RWPE2 (cell line): ENCODE measurements at places on chromosomes 2 and 18.
A peak's percentile ranks its signal among the peaks of the same experiment; 100 is the strongest.

DNA sequence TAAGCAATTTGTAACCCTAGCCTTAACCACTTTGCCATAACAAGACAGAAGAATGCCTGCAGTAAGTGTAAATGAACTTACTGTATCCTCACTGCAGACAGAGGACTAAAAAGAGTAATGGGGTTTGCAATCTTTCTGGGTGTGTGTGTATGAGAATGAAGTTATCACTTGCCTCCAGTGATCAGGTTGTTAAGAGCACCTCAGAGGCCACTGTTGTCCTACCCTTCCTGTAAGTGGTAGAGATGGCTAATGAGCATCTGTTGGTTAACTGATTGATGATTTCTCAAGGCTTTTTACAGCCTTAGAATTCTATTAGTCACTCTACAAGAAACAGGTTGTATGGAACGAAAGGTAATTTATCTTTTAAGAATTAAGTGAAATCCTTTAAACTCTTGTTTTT, 27.6 kb upstream of the GTF2A1L start:
- no peak overlapping the region for H3K4me3 ChIP-seq
- no peaks in the 10 kb centered on the region for H3K4me1 ChIP-seq

GRCh38 chr2:176123411-176124109, 1.0 kb downstream of the HOXD9 start:
- no peaks in the 10 kb centered on the region for H3K27me3 ChIP-seq
- H3K4me1 ChIP-seq, result peaks cover 5% of the 10 kb centered on the region
- no peak overlapping the region for H3K27ac ChIP-seq
- no peak for DNase-seq
- H3K36me3 ChIP-seq, result peaks cover 17% of the 10 kb centered on the region

GRCh38 chr2:113776949-113777348, 20.5 kb upstream of the SLC35F5 start:
- no peaks in the 10 kb centered on the region for H3K36me3 ChIP-seq
- H3K27ac ChIP-seq, result no peak overlapping the region
- no peak for DNase-seq
- H3K27me3 ChIP-seq, result no peaks in the 10 kb centered on the region
- no peaks in the 10 kb centered on the region for H3K4me1 ChIP-seq

GRCh38 chr2:239046822-239047221, 198.9 kb downstream of the TWIST2 start:
- H3K36me3 ChIP-seq, result no peaks in the 10 kb centered on the region
- no peaks in the 10 kb centered on the region for H3K4me1 ChIP-seq
- no peaks in the 10 kb centered on the region for H3K27me3 ChIP-seq
- no peak overlapping the region for H3K4me3 ChIP-seq

- H3K36me3 ChIP-seq, result no peaks in the 10 kb centered on the region
- no peaks in the 10 kb centered on the region for H3K4me1 ChIP-seq
- no peak for DNase-seq
- H3K27ac ChIP-seq, result no peak overlapping the region
- no peak overlapping the region for H3K4me3 ChIP-seq
These were observed 51.4 kb downstream of the KIF5C start for GRCh38 chr2:148926291-148926961.

DNA sequence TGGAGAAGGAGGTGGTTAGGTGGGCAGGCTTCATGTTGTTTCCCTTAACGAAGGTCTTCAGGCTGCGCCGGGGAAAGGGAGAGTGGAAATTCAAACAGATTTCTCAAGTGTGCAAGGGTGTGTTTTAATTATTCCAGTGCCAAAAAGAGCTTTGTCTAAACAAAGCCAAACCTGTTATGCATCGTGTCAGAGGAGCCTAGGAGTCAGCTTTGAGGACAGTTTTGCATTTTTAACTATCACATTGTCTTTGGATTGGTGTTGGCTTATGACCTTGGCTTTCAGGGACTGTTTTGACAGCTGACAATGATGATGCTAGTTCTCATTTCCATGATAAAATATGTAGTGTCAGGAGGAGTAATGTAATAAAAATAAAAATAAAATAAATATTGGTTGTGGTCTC, 144.8 kb downstream of the LDLRAD4 start:
- no peaks in the 10 kb centered on the region for H3K36me3 ChIP-seq
- no peaks in the 10 kb centered on the region for H3K4me1 ChIP-seq
- no peak overlapping the region for H3K27ac ChIP-seq
- DNase-seq, result no peak
- H3K4me3 ChIP-seq, result no peak overlapping the region

DNA sequence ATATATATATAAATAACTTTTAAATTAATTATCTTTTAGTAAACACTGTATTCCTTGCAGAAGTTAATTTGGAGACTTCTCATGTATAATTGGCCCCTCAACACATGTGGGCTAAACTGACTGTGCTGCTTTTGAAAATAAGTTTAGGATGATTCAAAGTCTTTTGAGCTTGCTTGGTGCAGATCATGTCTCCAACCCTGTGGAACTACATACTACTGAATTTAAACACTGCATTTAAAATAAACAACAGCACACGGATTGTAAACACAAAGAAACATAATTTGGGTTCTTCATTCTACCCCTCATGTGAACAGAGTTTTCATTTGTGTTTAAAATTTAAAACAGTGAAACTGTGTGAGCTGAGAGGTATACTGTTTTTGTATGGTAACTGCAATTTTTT, 167.7 kb downstream of the DDX1 start:
- no peaks in the 10 kb centered on the region for H3K4me1 ChIP-seq
- no peaks in the 10 kb centered on the region for H3K36me3 ChIP-seq
- DNase-seq, result no peak
- H3K27me3 ChIP-seq, result no peaks in the 10 kb centered on the region

DNA sequence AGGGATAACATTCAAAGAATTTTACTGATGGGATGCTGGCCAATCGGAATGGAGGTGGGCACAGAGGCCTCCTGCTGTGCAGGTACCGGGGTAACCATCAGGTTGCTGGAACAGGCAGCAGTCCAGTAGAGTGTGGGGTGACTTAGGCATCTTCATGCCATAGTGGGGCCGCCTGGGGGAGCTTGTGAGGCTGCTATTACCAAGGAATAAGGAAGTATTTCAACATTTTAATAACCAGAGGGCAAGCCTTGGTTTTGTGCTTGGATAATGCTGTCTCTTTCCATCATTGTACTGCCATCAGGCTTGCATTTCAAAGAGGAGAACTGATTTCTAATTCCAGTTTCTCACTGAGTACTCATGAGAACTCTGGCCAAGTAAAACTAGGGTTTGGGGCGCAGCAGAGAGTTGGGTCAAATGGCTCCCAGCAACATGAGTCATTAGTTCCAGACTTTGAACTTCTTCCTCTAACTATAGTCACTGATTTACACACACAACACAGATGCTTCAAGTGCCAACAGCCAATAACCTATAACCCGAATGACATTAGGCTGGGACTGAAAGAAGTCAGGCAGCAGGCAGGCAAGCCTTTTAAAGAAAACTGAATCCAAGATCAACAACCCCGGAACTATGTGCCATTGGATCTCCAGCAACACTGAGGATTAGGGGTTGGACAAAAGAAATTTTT, 56.1 kb upstream of the FHL2 start:
- no peaks in the 10 kb centered on the region for H3K36me3 ChIP-seq
- DNase-seq, result peak; percentile 74
- no peaks in the 10 kb centered on the region for H3K27me3 ChIP-seq
- no peak overlapping the region for H3K4me3 ChIP-seq
- H3K27ac ChIP-seq, result peak overlapping the region; percentile 94

DNA sequence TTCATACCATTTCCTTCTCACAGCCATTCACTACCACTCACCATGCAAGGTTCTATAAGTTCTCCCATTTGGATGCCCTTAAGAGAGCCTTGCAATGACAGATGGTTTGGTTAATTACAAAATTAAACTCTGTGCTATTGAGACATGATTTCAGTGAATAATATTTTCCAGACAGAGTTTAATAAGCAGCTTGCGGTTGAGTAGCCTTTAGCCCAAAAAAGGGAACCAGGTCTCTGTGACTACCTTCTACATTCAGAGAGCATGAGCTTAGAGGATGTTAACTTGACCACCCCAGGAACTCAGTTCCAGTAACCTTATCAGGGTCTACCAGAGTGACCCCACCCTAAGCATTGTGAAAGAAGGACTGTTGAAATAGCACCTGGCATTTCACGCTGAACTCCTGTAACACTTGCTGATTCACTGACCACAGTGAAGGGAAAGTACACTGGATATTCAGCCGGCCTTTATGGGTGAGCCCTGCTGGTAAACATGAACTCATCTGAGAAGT, 1173.1 kb upstream of the ZEB2 start:
- peaks cover 14% of the 10 kb centered on the region for H3K4me1 ChIP-seq
- DNase-seq, result peak; percentile 54
- no peaks in the 10 kb centered on the region for H3K27me3 ChIP-seq
- no peaks in the 10 kb centered on the region for H3K36me3 ChIP-seq
- peak overlapping the region; percentile 11 for H3K27ac ChIP-seq

- no peaks in the 10 kb centered on the region for H3K27me3 ChIP-seq
- no peak overlapping the region for H3K4me3 ChIP-seq
- peaks cover 3% of the 10 kb centered on the region for H3K4me1 ChIP-seq
- no peak overlapping the region for H3K27ac ChIP-seq
These were observed 1.1 kb downstream of the PRLH start for GRCh38 chr2:237567276-237568029.
